NCI-H187 treated with DMSO at 0.1 percent for 48 hours (cell line): ENCODE measurements at places on chromosomes 7 and 10.

- DNase-seq = no peak
Observed at GRCh38 chr10:62692085-62692484, 112.4 kb upstream of the ADO start.

- no peak for DNase-seq
Observed at GRCh38 chr10:5512331-5512730, 12.4 kb upstream of the CALML3 start.

DNA sequence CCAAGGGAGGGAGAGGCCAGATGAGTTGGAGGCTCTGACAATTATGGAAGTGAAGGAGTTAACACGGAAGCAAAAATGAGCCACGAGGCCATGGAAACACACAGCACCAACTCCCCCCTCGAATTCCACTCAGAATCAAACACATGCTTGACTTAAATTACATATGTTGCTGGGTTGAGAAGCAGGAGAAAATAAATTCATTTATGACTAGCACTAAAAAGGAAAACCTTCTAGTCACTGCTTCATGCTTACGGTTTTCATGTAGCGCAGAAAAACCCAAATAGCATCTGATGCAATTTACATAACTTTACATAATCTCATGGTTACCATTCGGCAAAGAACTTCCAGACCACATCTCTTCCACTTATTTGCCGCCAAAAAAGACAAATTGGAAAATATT lies 51.5 kb downstream of the SFMBT2 start:
- no peak for DNase-seq

GRCh38 chr10:115727129-115727528 lies 545.9 kb downstream of the GFRA1 start:
- no peak for DNase-seq

- DNase-seq = no peak
Observed at GRCh38 chr7:101790566-101791293, 26.7 kb upstream of the CUX1 start.

DNA sequence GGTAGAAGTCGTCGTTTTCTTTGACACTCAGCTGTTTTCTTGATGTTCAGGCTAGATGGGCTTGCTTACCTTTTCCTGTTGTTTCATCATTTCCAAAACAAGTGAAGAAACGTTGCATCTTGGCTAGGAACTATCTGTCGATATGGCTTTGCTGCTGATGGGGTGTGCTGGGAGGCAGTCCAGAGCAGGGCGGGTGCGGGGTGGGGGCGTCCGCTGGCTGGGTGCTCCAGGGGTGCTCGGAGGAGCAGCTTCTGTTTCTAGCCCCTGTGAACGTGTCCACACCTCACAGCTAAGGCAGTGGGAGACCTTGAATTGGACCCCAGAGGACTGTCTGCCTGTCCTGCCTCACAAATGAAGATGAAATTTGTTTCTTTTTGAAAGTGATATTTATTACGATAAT lies 7.6 kb upstream of the SUN1 start:
- no peak for DNase-seq

GRCh38 chr7:133853706-133854276 lies 273.3 kb upstream of the LRGUK start:
- no peak for DNase-seq

DNA sequence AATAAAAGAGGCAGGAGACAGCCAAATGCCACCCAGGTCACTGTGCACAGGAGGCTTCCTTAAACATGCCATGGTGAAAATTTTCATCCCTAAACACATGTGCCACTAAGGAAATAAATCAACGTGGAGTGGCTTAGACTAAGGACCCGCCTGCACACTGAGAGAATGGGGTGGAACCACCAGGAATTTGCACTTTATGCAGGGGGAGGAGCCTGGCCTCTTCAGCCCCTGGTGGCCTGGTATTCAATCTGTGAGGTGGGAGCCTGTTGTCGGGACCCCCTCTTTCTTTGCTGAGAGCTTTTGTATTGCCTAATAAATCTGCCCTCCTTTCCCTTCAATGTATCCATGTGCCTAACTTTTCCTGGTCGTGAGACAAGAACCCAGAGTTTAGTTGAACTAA lies 204.6 kb upstream of the NRP1 start:
- no peak for DNase-seq

GRCh38 chr7:142463401-142463850 lies 205.6 kb upstream of the PRSS58 start:
- no peak for DNase-seq

- DNase-seq = no peak
Observed at GRCh38 chr7:157757211-157757610, 420.4 kb downstream of the DNAJB6 start.

GRCh38 chr7:111190804-111191203 lies 99.9 kb downstream of the LRRN3 start:
- DNase-seq = no peak

GRCh38 chr7:130901209-130901783 lies 167.3 kb upstream of the KLF14 start:
- no peak for DNase-seq

DNA sequence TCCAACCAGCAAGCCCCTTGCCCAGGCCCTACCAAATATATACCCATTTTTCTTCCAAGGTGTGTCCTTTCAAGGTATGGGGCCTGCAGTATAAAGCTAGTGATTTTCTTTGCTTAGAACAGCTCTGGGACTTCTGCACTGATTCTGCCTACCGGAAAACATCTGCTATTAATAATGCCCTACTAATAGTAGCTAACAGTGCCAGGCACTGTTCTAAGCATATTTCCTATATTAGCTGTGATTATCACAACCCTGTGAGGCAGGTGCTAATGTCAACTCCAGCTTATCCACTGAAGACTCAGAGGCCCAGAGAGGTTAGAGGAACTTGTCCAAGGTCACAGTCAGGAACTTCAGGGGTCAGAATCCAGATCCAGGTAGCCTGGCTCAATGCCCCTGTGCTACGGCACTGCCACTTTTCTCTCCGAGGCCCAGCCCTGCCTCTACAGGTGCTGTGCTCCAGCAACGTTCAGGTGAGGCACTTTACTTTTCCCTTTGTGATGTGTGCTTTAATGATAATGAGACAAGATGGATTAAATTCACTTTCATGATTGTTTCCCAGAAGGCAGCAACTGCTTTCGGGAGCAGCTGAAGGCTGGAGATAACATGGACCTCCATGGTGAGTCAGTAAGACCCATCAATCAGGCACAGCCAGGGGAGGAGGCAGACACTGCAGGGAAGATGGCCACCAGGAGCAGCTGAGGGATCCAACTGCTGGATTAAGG lies 26.7 kb downstream of the TAS2R41 start:
- DNase-seq = no peak

GRCh38 chr10:86673827-86674581 lies 5.7 kb downstream of the LDB3 start:
- no peak for DNase-seq
